Kasumi-1 (cell line): ENCODE measurements at places on chromosomes 16 and 17.
A peak's percentile ranks its signal among the peaks of the same experiment; 100 is the strongest.

DNA sequence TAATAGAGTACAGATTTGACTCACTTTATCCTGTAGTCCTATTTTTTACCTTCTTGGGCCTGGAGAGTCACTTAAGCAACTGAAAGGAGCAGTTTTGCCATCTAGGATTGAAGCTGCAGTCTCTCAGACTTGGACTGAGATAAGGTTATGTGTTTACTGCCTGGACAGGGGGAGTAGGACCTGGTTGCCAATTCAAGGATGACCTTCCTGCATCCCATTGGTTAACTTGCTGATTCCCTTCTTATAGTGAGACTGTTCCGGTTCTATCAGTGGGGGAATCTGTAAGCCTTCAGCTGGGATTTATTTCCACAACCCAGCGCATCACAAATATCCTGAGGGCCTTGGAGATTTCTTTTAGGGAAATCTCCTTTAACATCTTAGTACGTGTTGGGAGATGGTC is 2.9 kb downstream of the UBN1 start:
- DNase-seq, result no peak

DNA sequence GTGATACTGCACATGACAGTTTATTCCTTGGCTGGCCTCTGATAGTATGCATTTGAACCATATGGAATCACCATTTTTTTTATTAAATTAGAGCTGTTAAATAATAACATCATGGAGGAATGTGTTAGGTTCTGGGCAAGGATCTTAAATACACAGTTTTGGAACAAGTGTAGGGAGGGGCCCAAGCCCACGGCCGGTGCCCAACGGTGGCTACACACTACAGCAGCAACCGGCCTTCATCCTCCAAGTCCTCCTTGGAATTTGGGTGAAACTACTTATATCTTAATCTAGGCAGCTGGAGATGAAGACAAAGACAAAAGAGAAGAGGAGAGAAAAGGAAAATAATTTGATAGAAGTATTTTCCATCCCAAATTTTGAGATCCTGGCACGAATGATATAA is 35.6 kb downstream of the ZFHX3 start:
- no peak for DNase-seq

- DNase-seq, result no peak
Measured at GRCh38 chr16:4689864-4690704, 3.3 kb upstream of the NUDT16L1 start.

GRCh38 chr17:19304209-19304608 is 58.3 kb downstream of the B9D1 start:
- DNase-seq, result peak; percentile 48

DNA sequence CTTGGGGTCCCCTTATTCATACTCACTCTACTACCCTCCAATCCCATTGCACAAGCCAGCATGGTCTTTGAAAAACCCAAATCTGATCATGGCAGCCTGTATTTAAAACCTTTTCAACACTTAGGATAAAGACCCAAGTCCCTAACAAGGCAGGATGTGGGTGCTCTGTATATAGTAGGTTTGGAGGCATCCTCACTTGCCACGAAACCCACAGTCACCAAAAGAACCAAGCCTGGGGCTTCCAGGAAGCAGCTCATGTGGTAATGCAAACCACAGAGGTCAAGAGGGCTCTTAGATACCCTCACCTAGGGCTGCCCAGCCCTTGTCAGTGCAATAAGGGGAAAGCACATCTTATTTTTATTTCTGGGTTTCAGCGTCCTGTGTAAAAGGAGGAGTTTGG is 218.6 kb upstream of the ASIC2 start:
- DNase-seq, result no peak

DNA sequence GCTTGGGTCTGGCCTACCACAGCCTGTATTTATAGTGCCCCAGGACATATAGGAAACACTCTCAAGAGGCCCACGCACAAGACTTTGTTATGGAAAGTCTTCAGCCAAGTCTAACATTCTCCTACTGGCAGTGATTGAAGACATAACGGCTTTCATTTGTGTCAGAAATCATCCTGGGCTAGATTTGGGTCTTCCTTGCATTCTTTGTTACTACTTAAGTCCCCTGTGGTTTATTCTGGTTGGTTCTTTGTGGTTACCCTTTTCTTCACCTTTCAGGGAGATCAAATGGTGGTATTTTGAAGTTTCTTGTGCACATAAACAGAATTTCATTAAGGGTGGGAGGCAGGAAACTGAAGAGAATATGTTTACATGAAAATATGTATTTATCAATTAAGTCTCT is 37.7 kb downstream of the REXO5 start:
- DNase-seq, result no peak

DNA sequence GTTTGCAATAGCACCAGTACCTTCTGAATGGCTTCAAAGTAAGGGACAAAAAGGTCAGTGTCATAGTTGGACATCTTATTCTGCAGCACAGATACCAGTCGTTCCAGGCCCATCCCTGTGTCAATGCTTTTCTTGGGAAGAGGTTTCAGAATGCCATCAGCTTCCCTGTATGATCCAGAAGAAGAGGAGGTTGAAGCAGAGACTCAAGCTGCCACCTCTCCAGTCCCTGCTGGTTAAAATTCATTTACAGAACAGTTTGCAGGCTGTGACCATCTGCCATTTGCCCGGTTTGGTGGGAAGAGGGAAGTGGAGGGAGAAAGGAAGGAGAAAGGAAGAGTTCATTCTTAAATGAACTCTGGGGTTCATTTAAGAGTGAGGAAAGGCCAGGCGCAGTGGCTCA is 18.4 kb upstream of the EXOSC6 start:
- DNase-seq, result no peak

DNA sequence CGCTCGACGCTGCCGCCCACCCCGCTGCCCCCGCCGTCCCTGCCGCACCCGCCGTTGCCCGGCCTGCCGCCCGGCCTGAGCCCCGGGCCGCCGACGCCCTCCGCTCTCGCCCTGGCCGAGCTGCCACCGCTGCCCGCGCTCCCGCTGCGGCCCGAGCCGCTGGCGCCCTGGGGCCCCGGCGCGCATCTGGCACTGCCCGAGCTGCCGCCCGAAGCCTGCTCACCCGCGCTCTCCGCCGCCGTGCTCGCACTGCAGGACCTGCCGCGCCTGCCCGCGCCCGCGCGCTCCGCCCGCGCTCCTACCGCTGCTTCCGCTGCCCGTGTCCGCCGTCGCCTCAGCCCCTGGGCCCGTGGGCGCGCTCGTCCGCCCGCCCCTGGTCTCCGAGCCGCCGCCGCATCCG is 8.4 kb upstream of the CLDN9 start:
- no peak for DNase-seq

GRCh38 chr17:52237151-52237550 is 78.6 kb upstream of the CA10 start:
- no peak for DNase-seq

DNA sequence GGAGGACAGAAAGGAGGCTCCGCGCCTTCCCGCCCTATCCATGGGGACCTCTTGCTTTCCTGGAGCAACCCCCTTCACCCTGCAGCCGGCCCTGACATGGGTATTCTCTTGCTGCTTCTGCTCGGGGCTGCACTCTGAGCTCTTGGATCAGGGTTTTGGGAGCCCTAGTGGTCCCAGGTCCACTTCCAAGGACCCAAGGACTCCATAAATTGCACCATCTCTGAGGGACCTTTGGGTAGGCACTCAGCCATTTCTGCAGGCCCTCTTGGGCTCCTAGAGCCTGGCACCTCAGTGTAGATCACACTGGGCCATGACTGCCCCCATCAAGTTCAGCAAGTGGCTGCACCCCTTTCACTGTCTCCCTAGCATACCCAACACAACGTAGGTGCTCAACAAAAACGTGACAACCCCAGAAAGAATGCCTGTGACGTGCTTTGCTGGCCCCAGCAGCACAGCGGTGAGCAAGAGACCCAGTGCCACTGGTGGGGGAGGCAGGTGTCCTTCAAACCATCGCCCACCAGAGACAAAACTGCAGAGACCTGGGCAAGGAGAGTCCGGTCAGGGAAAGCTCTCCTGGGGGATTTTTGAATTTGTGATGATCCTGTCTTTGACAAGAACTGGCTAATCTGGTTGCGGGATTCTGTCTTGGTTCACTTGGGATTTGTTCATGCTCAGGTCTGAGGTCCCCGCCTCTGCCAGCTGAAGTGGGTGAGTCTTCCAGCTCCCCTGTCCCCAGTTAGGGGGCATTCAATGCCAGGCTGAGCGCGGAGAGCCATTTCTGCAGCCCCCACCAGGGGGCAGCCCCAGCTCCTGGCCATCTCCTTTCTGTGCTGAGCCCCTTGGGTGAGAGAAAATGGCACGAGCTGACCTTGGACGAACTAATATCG is 2.5 kb upstream of the RAB11FIP4 start:
- DNase-seq, result peak; percentile 5

- no peak for DNase-seq
Measured at GRCh38 chr17:28738680-28739384, 5.0 kb upstream of the TRAF4 start.

- peak; percentile 47 for DNase-seq
Measured at GRCh38 chr16:30956601-30957455, 726 bp upstream of the SETD1A start.

DNA sequence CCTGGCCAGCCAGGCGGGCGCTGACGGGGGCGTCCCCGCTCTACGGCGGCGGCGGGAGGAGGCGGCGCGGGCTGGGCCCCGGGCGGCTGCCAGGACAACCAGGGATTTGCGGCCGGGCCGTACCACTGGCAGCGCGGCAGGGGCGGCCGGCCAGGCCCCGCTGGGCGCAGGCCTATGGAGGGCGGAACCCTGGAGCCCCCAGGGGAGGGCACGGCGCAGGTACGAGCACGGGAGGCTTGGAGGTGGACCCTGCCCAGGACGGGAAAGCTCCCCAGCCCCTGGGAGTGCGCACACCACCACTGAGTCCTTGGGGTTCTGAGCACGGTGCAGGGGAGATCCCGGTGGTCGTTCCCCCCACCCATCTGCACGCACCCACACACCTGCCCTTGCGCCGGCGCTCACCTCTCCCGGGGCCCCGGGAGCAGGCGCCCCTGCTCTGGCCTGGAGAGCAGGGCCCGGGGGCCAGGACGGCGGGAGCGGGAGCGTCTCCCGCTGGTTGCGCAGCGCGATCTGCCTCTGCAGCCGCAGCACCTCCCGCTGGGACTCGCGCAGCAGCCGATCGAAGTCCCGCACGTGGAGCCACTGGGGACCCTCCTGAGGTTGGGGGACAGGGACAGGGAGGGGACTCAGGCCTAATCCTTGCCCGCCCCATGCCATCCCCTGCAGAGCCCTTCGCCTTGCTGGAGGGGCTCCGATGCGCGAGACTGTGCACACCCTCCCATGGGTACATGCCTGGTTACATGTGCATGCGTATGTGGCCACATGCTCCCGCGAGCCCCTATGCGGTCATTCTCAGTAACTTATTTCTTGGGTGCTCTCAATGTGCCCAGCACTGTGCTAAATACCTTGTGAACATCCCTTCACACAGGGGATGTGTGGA is 3.9 kb downstream of the TSPOAP1 start:
- DNase-seq, result no peak

DNA sequence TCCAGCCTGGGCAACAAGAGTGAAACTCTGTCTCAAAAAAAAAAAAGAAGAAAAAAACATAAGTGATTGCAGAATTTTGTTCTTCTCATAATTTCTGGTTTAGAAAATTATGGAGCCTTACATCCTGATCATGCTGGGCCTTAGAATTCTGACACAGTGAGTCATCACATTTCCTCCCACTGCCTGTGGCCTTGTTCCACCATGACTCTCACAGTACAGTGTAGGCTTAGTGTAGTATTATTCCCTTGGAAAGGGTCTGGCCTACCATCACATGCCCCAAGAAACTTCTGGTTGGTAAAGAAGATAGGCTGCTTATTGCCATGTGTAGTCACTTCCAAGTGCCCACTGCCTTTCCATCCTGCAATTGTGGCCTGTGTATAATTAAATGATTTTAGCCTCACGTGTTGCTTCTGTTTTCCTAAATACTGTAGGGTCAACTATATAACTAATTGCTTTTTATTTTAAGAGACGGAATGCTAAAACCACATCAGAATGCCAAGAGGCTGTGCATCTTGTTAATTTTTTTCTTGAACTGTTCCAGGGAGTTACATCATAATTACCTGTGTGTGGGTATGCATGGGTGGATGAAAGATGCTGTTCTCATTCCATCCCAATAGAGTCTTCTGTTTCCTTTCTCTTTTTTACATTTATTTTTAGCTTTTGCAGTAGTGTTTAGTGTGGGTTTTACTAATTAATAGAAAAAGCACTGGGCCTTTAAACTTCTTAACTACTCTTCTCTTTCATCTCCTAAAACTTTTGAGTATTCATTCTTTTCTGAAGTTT is 25.9 kb downstream of the OGFOD1 start:
- DNase-seq, result peak; percentile 31

GRCh38 chr16:53091466-53092211 is 36.8 kb downstream of the CHD9 start:
- DNase-seq, result peak; percentile 37

- peak; percentile 58 for DNase-seq
Measured at GRCh38 chr17:33674685-33675084, 381.6 kb upstream of the ASIC2 start.

DNA sequence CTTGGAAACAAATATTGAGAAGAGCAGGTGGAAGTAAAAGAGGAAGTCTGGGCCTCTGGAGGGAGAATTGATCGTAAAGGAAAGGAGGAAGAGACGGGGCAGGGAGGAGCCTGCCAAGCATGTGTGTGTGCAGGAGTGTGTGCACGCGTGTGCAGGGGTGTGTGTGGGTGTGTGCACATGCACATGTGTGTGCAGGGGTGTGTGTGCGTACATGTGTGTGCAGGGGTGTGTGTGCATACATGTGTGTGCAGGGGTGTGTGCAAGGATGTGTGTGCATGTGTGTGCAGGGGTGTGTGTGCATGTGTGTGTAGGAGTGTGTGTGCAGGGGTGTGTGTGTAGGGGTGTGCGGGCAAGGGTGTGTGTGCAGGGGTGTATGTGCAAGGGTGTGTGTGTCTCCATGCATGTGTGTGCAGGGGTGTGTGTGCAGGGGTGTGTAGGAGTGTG is 10.0 kb downstream of the CEP295NL start:
- peak; percentile 85 for DNase-seq

DNA sequence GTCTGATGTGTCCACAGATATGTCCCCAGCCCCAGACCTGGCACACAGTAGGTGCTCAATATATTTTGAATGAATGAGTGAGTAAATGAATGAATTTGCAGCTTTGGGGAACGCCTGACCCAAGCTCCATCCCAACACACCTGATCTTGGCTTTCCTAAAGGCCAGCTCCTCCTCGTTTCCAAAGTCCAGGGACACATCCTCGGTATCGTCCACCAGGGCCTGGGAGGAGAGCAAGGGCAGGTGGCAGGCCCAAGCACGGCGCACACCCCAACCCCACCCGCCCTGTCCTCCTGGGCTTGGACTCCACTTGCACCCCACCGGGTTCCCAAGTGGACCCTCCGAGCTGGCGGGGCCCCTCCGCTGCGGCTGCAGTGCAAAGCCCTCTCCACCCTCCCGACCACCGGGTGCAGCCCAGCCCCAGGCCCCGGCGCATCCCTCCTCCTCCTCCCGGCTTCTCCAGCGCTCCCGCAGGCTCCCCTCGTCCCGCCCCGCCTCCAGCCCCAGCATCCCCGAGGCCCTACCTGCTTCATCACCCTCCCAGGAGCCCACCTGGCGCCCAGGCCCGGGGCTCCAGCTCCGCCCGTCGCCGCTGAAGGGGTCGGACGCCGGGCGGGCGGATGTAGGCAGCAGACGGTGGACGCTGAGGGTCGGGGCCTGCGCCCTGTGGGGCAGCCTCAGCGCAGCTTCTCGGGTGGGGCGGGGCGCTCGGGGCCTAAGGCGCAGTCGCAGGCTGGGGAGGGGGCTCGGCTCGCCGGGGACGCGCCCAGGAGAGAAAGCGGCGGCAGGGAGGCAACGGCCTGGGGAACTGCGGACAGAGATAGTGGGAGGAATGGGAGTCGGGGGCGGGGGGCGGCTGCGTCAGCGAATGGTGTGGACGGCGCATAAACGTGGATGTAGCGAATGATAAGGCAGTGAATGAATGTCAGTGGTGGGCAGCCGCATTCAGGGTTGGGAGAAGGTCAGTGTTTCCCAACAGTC is at the start of gene TVP23A:
TSS of gene TVP23A (minus strand) at position 832 of the 979 bp plus-strand sequence. CDS start at position 531, 301 bp downstream.
- no peak for DNase-seq
